ENCODE measurements at places on chromosomes 16 and 17.
A peak's percentile ranks its signal among the peaks of the same experiment; 100 is the strongest.

- DNase-seq: no peak
These were observed 32.8 kb downstream of the DHX38 start for GRCh38 chr16:72126429-72126765.

DNA sequence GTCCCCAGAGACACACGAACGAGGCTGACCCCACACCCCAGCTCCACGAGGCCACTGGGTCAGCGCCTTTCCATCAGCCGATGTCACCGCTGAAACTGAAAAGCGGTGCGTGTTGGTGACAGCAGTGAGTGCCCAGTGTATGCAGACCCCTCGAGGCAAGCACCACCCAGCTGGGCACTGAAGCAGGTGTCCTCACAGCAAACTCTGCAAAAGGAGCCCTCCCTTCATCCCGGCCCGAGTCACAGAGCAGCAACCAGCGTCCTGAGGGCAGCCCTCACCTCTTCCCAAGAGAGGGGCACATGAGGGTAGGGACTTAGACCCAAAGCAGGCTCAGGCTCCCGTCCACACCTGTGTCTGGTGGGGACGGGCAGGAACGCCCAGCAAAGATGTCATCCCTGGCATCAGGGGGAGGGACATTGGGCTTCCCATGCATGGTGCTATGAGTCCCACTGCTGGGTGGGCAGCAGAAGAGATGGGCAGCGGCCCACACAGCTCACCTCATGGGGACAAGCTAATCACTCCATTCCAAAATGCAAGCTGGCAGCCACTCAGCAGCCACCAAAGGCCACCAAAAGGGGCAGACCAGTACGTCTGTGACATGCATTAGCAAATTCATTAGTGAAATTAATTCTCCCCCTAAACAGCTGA lies 49.2 kb downstream of the RBFOX3 start:
- no peak for DNase-seq

- peak; percentile 56 for DNase-seq
These were observed 6.6 kb upstream of the TMEM204 start for GRCh38 chr16:1526608-1527555.

DNA sequence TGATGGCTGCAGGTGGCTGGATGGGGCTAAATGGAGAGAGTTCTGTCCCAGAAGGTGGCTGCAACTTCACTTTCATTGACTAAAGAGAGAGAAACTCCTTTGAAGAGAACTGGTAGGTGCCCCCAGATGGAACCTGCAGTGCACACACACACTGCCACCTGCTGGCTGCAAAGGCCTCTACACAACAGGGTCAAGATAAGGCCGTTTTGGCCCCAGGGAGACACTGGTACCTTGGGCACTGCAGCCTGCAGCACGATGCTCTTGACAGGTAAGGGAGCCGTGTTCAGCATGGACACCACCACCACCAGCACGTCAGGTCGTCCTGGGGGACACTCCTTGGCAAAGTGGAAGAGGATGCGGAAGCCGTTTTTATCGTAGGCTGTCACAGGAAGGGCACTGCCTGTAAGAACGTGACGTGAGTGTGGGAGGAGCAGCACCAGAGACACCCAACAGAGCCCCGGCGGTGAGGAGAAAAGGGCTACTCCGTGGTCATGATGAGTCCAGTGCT lies 22.7 kb downstream of the GGA3 start:
- peak; percentile 70 for DNase-seq

DNA sequence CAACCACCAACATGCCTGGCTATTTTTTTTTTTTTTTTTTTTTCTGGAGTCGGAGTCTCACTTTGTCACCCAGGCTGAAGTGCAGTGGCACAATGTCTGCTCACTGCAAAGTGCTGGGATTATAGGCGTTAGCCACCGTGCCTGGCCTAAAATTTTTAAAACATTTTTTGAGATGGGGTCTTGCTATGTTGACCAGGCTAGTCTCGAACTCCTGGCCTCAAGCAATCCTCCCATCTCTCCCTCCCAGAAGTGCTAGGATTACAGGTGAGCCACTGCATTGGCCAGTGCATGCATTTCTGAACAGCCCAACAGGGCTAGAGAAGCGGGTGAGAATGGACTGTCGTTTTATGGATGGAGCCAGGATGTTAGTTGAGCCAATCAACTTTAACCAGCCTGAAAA lies 72.4 kb downstream of the ERCC4 start:
- DNase-seq: no peak

DNA sequence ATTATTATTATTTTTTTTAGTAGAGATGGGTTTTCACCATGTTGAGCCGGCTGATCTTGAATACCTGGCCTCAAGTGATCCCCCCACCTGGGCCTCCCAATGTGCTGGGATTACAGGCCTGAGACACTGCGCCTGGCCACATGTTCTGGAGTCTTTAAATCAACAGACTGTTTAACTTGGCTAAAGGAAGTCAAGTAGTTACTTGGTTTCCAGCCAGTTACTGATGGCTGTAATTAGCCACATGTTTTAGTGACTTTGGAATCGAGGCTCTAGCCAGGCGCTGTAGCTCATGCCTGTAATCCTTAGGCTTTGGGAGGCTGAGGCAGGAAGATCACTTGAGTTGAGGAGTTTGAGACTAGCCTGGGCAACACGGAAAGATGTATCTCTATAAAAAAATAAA lies 699.2 kb upstream of the RBFOX1 start:
- DNase-seq: no peak

DNA sequence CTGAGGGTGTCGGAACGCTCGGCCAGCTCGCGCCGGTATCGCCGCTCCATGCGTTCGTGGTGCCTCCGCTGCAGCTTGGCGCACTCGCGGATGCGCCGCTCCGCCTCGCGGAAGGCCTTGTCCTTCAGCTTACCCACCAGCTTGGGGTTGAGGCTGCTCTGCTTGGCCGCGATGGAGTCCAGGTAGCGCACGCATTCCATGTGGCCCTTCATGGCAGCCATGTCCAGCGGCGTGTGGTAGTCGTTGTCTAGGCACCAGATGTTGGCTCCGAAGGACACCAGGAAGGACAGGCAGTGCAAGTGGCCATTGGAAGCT lies 2.8 kb downstream of the USH1G start:
- DNase-seq: no peak

- no peak for DNase-seq
These were observed 578 bp downstream of the PGAP6 start for GRCh38 chr16:381012-381788.

- DNase-seq: no peak
These were observed 78.8 kb upstream of the CDYL2 start for GRCh38 chr16:80883159-80883642.

DNA sequence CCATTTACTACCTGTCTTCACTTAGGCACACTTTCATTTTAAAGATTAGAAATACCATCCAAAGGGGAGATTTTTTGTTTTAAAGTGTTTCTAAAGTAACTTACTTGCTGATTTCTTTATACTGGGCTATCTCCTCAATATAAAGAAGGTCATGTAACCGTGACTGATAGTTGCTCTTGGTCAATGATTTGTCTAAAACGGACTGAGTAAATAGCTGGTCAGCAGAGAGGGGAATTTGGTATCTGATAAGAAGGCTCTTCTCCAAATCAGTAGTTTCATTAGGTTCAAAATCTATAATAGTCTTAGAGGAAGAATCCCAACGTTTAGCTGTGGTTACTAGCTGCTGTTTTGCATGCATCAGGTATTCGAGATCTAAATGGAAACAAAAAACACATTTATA lies 66.4 kb downstream of the HELZ start:
- no peak for DNase-seq

DNA sequence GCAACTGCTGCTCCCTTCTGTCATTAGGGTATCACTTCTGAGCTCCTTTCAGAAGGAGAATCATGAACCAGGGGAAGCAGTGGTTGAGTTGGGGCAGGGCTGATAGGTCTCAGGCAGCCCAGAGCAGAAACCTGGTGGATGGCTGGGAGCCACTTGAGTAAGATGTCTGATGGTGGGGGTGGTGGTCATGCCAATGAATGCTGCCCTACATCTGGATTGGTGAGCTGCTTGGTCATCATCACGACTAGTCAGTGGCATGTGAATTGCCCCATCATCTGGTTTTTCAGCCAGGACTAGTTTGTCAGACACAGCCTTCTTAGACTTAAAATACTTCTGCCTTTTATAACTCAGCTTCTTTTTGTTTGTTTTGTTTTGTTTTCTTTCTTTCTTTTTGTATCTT lies 2.6 kb downstream of the GID4 start:
- no peak for DNase-seq

GRCh38 chr17:50793007-50793406 lies 25.7 kb upstream of the ANKRD40CL start:
- no peak for DNase-seq

Measured in activated T-cell treated with anti-CD3 and anti-CD28 coated beads, Interleukin-2, amount 50 U/mL, for 48 hours (primary cell).